ENCODE measurements at places on chromosomes 4 and X. TPM values are rescaled to one million over a fixed set of nuclear protein-coding genes. Genes with fewer than 3 reads are reported as not detected.

SLC6A14 gene
- not detected for total RNA-seq

RTL3 gene
- total RNA-seq = not detected

AFF2 gene
- total RNA-seq = 0.72 TPM

PITX2 gene
- total RNA-seq = 36.1 TPM

CHRDL1 gene
- total RNA-seq = not detected

CENPVL1 gene
- not detected for total RNA-seq

SOWAHB gene
- not detected for total RNA-seq

ATP1B4 gene
- total RNA-seq = not detected

All from placental pericyte (primary cell).